Uterus (tissue), 4 donors: ENCODE measurements at places on chromosomes 5 and 9. TPM values are rescaled to one million over a fixed set of nuclear protein-coding genes. Genes with fewer than 3 reads are reported as not detected.

The AHRR gene
- 6.6 TPM for total RNA-seq

The CLIC3 gene
- not detected for total RNA-seq

GRCh38 chr9:116490321-116490720, 196.8 kb upstream of the TRIM32 start:
- DNase-seq: no peak

DNA sequence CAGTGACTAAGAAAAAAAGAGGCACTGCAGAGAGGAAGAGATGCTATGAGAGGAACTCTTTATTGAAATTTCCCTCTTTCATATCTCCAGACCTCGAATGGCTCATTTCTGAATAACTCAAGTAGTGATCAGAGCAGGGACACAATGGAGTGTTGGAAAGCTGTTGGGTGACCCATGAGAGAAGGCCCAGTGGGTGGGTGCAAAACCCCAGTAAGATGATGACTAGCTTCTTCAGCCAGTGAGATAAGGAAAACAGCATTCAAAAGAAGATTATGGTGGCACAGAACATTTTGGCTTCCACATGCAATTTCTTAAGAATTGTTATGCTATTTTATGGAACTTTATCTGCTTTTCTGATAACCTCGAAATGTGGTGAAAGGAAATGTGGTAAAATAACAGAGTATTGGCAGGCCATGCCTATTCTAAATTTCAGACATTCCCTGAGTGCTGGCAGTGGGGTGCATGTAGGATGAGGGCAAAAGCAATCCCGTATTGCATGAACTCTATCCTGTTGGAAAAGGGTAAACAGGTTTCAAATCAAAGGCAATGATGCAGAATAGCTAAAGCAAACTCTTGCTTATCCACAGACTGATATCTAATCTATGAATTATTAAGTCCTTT, 128.0 kb upstream of the KLF9 start:
- DNase-seq: no peak

- no peak for DNase-seq
These were observed 294.7 kb downstream of the CSNK1G3 start for GRCh38 chr5:123806644-123807043.

DNA sequence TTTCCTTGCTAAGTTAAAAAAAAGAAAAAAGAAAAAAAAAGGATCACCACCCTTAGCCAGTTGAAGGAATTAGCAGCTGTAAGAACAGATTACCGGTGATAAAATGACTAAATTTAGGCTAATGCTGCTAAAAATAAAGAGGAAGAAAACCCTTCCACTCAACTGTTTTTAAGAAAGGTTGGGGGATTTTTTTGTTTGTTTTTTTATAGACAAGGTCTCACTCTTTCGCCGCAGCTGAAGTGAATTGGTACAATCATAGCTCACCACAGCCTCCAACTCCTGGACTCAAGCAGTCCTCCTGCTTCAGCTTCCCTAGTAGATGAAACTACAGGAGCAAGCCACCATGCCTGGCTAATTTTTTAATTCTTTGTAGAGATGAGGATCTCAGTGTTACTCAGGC, 101.7 kb downstream of the SNCAIP start:
- DNase-seq: no peak

GRCh38 chr9:91047993-91048607, 246.5 kb downstream of the SYK start:
- DNase-seq: peak; percentile 8

- peak; percentile 35 for DNase-seq
These were observed 332.3 kb downstream of the CWC27 start for GRCh38 chr5:65100911-65101631.

DNA sequence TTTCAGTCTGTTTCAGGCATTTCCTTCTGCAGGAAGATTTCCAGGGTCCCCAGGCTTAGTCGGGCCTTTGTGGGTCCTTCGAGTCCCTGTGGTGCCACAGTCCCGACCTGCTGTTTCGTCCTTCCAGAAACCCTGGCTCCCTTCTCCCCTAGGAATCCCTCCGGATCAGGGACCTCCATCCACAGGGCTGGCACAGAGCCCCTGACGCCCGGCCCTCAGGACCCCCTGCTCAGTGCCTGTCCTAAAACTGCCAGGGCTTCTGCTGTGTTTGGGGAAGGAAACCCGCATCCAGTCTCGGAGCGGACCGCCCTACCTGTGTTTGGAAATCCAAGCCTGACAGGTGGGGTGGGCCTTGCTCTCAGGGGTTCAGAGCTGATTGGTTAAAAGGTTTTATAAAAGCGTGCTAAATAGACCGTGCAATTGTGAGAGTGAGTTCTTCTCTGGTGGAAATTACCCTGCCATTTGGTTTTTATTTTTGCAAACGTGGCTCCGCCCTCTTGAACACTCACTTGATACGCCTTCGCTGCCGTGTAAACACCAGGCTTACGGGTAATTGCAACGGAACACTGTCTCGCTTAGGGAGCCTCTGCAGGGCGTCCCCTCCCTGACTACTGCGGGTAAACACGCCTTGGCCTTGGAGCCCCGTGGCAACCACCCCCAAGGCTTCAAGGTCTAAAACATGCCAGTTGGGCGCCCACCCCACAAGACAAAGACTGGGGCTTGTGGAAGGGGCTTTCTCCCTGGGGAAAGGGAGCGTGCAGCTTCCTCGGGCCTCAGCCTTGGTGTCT, 121.2 kb downstream of the PHF2 start:
- DNase-seq: no peak

GRCh38 chr5:102090770-102091169, 205.3 kb downstream of the SLCO4C1 start:
- DNase-seq: no peak

DNA sequence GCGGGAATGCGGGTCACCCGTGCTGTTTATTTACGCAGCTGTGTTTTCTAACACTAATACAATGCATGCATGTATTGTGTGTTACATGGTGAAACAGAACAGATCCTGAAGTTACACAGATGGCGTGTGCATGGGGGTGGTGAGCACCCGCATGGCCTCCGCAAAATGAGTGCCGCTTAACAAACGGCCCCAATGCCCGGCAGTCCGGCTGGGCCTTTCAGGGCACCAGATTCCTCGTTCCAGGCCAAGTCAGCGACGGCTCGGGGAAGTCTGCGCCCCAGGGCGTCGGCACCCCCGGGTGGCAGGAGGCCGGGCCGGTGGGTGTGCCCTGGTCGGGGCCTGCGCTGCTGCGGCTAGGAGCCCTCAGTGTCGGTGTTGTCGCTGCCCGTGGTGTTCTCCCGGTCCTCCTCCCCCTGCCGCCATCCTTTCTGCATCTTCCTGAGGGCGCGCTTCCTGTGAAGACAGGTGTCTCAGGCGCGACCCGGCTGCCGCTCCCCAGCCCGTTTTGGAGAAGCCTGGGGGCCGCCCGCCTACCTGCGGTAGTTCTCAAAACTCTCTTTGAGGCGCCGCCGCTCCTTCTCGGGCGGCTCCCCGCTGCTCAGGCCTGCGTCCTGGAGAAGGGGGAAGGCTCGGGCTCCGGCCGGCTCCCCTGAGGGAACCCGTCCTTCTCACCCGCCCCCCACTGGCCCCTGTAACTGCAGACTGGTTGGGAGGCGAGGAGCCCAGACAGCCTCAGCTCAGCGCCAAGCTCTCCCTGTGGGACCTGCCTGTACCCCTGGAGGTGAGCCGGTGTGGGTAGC, 605 bp upstream of the DNLZ start:
- no peak for DNase-seq

DNA sequence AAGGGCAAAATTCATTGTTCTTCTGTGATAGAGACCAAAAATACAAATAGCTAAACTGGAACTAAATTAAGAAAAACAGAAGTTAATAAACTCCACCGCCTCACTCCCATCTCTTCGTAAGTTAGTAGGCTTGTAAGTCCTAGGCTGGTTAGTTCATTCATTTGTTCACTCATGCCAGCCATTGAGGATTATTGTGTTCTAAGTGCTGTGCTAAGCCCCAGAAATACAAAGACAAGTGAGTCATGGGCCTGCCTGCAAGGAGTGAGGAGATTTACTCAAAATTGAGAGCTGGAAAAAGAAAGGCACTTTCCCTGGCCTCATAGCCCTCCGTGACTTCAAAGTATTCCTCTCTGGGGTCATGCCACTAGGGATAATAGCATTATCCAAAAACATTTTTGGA, 8.5 kb downstream of the DOCK8 start:
- no peak for DNase-seq
